ENCODE measurements at places on chromosomes 12 and 14.

- DNase-seq, result no peak
Observed at GRCh38 chr12:19891936-19892591, 452.8 kb downstream of the AEBP2 start.

GRCh38 chr12:54306925-54307741 lies 6.3 kb upstream of the NFE2 start:
- no peak for DNase-seq

GRCh38 chr12:122226366-122227125 lies 694 bp upstream of the DIABLO start:
- DNase-seq, result no peak

GRCh38 chr14:95039993-95040348 lies 117.4 kb downstream of the DICER1 start:
- DNase-seq, result no peak

DNA sequence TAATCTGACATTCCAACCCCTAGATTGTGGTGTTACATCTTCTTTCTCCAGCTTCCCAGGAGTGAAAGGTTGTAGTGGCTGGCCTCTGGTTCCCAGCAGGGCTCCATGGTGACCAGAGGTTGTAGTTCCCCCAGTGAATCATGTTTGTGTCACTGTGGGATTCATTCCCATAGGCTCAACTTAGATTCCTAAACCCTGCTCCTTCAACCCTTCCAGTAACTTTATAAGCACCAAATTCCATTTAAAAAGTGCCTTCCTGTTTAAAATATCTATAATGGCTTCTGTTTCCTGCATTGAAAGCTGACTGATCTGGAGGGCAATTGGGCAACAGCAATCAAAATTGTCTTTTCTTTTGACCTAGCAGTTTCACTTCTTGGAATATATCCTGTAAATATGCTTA lies 40.5 kb upstream of the TBC1D15 start:
- DNase-seq, result no peak

DNA sequence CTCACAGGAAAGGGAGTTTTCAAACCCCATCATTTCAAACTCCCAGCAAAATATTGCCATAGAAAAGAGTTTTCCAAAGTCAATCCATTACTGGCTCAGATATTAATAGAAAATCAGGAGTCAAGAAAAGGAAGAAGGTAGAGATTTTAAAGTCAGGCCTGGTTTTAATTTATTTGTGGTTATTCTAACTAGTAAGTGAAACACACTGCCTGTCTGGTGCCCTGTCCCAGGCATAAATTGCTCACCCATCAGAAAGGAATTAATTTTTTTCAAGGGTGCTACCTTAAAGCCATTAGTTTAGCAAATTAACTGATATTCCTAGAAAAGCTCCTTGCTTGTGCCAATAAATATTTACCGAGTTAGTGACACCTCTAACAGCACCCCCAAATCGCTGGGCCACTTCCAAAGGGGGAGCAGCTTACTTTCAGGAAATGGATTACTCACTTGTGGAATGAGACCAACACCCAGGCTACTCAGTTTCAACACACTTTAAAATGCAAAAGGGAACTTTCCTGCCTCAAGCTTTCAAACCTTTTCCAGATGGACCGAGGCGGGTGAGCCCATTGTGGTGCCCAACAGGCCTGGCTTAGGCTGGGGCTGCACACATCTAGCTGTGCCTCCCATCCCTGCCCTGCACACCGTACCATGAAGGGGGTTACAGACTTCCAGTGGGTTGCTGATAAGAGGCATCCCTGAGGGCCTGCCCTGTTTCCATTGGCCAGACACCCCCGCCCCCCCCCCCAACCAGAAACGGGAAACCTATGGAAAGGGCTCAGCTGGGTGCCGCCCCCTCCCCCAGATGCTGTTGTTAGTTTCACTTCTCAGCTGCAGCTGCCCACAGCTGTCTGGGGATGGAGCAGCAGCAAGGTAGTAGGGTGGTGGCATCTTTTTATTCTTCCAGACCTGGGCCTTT lies 117.2 kb downstream of the SAMD4A start:
- peak; percentile 84 for DNase-seq

DNA sequence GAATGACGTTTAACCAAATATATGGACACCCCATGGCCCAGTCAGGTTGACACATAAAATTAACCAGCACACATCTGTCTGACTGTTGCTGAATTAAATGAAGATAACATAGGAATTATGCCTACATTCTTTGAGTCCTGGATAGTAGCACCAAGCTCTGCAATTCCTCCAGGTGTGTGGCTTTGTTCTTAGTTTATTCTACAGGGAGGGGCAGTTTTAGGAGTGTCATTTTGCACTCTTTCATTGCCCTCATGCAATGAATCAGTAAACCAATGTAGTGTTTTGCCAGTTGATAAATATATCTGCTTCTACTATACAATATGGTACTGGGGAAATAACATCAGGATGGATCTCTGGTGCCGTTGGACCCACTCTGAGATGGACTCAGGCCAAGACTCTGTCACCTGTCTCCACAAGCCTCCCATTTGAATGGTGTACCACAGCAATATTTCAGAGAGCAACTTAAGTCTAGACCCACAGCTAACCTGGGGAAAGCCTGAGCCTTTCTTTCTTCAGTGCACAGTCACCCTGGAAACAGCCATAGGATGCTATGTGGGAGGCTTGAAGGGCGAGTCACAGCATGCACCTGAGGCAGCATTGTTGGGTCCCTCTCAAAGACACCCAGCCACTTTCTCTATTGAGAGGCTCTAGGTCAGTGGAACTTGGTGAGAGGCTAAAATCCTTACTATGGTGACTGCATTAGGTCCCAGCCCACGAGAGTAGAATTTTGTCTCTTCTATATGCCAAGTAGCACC lies 73.2 kb downstream of the ANO4 start:
- DNase-seq, result no peak

GRCh38 chr14:102159841-102160240 lies 20.1 kb downstream of the WDR20 start:
- no peak for DNase-seq

- no peak for DNase-seq
Observed at GRCh38 chr14:30607156-30607780, 14.9 kb upstream of the SCFD1 start.

GRCh38 chr14:37167151-37168047 lies 5.0 kb downstream of the SLC25A21 start:
- DNase-seq, result no peak

DNA sequence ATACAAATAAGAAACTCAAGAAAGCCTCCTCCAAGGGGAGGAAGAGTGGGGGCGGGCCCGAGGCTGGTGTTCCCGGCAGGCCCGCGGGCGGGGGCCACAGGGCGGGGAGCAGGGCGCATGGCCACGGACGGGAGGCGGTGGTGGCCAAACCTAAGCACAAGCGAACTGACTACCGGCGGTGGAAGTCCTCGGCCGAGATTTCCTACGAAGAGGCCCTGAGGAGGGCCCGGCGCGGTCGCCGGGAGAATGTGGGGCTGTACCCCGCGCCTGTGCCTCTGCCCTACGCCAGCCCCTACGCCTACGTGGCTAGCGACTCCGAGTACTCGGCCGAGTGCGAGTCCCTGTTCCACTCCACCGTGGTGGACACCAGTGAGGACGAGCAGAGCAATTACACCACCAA lies 8.7 kb downstream of the DACT1 start:
- no peak for DNase-seq

All from BJ (cell line).